ENCODE measurements at places on chromosomes 6 and 20.

- DNase-seq, result no peak
These were observed 63.9 kb downstream of the FHL5 start for GRCh38 chr6:96626759-96627364.

- no peak for DNase-seq
These were observed 38.5 kb downstream of the ARFGEF2 start for GRCh38 chr20:48959899-48960550.

- no peak for DNase-seq
These were observed 235.7 kb upstream of the ZNF217 start for GRCh38 chr20:53829255-53829723.

DNA sequence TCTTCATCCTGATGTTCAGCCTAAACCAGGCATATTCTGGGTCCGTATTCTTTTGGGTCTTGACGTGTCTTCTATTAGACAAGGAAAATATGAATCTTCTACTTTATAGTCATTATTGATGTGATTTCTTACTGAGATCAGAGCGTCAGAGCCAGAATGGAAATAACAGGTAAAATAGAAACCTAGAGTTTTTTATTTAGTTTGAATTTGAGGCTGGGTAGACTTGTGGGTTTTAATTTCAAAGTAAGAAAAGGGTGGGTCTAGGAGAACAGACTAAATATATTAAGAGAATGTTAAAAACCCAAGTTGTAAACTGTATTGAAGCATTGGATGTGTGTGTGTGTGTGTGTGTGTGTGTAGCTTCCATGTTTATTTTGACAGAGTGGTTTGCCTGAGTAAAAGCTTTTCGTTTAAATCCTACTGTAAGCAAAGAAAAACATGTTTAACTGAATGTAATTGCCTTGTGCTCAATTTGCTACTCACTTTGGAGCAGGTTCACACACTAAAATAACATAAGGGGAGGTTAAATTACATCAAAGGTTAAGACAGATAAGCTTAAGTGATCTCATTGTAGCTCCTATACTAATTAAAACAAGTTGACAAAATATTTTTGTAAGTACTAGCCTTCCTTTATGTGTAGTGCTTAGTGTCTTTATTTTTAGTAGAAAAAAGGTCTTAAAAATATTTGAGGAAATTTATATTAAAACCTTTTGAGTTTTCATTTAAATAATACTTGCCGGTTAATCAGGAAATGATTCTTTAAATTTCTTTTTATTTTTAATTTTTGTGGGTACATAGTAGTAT lies 17.4 kb downstream of the HECA start:
- DNase-seq, result no peak

DNA sequence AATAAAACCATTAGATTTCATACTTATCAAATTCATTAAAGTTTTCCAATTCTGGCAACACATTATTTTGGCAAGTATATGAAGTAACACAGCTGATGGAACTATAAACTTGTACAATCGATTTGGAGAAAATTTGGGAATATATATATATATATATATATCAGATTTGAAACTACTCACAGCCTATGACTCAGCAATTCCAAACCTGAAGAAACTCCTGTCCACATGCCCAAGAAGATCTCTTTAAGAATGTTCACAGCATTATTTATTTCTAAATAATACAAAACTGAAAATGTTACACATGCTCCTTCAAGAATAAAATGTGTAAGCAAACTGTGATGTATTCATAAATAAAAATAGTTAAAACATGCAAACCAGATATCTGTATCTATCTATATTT lies 270.1 kb downstream of the TFAP2A start:
- no peak for DNase-seq

GRCh38 chr6:149032599-149033405 lies 284.7 kb upstream of the TAB2 start:
- peak; percentile 50 for DNase-seq

GRCh38 chr20:17943343-17943742 lies 25.3 kb downstream of the SNX5 start:
- no peak for DNase-seq

DNA sequence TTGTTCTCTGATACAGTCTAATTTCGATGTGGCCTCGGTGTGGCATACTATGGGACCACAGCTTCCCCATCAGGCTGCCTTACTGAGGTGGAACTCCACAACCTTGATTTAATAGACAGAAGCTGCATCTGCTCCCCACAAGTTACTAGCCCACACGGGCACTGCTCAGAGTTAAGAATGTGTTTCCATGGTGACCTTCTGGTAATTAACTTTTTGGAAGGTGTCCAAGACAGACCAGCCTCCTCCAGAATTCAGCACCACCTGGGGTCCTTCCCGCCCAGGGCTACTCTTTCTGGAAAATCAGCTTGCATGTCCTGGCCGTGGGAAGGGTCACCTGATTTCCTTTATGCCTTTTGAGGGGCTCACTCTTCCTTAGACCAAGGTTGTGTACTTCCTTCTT lies 48.7 kb upstream of the CDH4 start:
- DNase-seq, result no peak

DNA sequence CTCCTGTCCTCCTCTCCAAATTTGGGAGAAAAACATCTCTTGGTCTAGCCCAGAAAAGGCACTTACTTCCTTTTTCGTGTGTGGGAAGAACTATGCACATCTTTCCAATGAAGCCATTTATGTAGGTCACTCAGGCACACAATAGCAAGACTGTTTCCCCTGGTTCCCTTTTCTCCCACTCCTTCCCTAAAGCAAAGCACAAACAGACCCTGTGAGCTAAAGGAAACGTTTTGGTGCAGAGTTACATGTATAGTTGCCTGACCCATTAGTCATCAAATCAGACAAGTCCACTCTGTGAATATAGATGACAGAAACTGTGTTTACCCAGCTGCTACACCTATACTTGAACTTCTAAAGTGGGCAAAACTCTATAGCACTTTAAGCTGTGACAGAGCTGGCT lies 474.6 kb downstream of the COL12A1 start:
- no peak for DNase-seq

DNA sequence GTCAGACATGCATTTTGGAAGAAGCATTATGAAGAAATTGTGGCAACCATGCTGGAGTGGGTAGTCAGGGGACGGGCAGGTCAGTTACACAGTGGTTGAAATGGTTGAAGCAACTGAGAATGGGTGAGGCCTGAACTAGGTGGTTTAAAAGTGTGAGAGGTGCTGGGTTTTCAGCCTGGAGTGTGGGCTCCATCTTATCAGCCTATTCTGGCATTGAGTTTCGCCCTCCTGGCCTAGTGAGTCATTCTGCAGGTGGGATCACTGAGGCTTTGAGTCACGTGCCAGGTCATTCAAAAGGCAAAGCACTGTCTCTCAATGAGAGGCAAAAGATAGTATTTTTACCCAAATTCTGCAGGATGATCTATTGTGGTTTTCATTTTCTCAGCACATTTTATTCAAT lies 181.9 kb upstream of the CHD6 start:
- DNase-seq, result no peak

GRCh38 chr6:24513602-24514001 lies 18.8 kb downstream of the ALDH5A1 start:
- no peak for DNase-seq

DNA sequence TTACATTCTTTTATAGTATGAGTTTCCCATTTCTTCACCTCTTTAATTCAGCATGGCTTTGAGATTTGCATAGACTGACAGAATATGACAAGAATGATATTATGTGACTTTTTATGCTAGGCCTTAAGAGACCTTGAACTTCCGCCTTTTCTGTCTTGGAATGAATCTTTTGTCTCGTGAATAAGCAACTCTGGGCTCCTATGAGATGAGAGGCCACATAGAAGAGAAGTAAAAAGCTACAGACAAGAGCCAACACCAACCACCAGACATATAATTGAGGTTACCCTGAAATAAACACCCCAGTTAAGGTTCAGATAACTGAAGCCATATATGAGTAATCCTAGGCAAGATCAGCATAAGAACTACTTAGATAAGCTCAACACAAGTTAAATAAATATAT lies 600.8 kb downstream of the MEI4 start:
- DNase-seq, result no peak

DNA sequence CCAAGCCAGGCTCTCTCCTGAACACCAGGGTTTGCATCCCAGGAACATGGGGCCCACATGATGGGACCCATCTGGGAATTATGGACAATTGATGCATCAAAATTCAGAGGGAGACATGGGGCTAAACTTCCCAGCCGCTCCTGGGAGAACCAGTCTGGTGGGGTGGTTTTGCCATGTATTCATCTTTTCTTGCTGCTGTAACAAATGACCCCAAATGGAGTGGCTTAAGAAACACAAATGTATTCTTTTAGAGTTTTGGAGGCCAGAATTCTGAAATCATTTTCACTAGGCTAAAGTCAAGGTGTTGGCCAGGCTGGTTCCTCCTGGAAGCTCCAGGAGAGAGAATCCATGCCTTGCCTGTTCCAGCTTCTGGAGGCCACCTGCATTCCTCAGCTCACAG lies 6.5 kb downstream of the SLC13A3 start:
- DNase-seq, result no peak

- DNase-seq, result no peak
These were observed 1246.0 kb upstream of the CITED2 start for GRCh38 chr6:140620496-140620895.

GRCh38 chr6:22155551-22155950 lies 141.3 kb downstream of the PRL start:
- DNase-seq, result no peak

GRCh38 chr20:8118760-8119159 lies 13.3 kb upstream of the PLCB1 start:
- DNase-seq, result no peak

GRCh38 chr6:135605278-135605790 lies 107.8 kb upstream of the AHI1 start:
- DNase-seq, result no peak

DNA sequence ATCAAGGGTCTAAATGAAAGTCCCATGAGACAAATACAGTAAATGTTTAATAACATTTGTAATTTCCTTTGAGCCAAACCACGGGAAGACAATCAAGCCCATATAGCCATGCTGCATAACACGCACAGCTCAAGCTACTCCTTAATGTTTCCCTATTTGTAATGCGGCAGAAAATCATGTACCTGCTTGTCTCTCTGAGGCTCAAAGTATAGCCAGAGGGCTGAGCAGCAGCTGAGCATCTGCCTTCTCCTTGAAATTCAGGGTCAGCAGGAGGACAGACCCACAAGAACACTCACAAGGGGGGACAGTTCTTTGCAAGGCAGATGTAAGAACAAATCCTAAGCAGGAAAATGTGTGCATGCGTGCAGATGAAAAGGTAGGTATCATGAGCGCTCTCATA lies 45.8 kb upstream of the JARID2 start:
- no peak for DNase-seq

DNA sequence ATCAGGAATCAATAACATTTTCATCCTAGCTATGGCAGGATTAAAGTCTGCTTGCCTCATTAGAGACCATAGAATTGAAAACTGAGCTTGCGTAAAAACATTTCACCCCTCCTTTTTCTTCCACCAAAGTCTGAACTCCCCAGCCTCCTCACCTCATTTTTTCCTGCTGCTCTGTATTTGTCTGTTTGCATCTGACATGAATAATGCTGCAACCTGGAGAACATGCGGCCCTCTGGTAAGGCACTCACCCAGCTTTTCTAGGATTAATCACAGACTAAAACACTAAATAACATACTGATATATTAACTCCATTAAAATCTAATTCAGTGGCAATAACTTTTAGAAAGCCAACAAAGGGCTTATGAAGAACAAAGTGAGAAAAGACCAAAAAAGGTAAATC lies 677.7 kb upstream of the NRSN1 start:
- no peak for DNase-seq

DNA sequence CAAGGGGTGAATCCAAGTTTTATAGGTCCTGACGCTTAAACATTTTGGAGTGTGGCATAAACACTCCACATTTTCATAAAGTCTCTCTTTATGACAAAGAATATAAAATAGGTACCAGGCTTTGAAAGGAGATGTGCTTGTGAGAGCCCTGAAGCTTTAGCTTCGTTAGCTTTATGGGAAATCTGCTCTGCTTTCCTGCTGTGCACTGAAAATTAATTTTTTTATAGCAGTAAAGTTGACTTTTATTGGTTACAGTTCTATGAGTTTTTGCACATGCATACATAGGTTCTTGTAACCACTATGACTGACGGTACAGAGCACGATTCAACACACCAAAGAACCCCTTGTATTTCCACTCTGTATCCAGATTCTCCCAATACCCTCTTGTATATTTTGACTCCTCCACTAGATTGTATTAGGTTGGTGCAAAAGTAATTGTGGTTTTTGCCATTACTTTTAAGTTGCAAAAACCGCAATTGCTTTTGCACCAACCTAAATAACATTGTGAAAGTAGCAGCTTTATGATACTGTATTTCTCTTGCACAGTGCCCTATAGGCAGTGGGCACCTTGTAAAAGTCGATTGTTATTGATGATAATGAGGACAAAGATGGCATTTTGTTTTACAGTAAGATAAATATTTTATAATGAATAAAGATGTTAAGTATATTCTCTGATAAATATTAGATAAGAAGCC lies 145.2 kb upstream of the AKIRIN2 start:
- DNase-seq, result no peak

DNA sequence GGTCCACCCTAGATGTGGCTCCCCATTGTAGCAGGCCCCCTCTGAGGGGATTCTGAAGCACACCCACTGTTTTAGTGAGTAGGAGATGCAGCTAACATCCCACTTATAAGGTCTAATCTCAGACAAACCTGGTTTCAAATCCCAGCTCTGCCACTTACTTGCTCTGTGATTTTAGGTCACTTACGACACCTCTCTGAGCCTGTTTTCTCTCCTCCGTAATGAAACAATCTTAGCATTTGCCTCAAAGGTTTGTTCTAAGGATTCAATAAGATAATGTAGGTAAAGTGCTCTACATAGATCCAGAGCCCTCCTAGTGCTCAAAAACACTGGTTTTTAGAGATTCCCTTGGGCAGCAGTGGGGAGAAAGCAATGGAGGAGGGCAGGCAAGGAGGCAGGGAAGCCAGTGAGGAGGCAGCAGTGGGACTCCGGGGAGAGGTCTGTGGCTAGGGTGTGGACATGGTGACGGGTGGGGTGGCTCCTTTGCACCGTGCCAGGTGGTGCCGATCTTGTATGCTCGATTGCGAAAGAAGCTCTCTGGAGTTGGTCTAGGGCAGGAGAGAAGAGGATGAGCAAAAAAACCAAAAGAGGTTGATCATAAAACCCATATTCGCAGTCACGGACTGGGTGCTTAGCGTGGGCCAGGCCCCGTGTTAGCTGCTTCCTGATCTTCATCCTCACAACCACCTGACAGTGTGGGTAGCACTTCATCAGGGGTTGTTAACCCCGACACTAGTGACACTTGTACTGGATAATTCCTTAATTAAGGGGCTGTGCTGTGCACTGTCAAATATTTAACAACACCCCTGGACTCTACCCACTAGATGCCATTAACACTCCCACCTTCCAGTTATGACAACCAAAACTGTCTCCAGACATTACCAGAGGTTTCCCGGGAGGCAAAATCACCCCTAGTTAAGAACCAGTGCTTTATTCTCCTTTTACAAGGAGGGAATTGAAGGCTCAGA lies 16.8 kb upstream of the PTGIS start:
- no peak for DNase-seq
